Upper lobe of left lung (tissue), 6 donors: ENCODE measurements at places on chromosomes 4 and X.
A peak's percentile ranks its signal among the peaks of the same experiment; 100 is the strongest.

- peak; percentile 90 for DNase-seq
Observed at GRCh38 chr4:10115797-10116568, 616 bp downstream of the WDR1 start.

DNA sequence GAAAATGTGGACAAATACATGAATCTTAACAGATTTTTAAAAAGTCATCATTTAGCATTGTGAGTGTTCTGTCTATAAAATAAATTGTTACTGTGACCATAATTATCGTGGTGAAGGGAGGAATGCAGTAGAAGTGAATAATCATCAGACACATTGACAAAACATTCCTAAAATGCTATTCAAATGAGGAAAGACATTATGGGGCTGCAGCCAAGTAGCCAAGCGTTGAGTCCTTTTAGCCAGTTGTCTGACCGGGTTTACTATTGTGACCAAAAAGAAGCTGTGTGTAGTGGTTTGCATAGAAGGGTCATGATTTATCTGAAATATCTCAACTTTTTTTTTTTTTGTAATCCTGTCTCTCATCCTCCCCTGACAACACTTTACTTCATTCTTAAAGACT, 19.5 kb downstream of the WWC2 start:
- DNase-seq: no peak

GRCh38 chr4:122700178-122700725, 32.3 kb upstream of the BBS12 start:
- DNase-seq: peak; percentile 32

DNA sequence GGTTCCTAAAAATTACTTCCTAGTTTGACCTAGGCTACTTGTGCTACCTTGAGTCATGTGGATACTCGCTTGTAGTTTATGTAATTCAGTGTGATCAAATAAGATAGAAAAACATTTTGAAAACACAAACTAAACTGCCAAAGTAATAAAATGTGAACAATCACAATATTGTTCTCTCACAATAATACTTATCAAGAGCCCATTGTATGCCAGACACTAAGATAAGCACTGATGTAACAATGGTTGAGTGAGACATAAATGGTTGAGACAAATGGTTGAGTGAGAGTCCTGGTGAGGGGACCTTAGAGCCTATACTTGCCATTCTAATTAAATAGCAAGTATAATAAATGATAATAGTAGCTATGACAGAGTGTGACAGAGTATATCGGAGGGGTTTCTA, 41.7 kb downstream of the RFC1 start:
- no peak for DNase-seq

DNA sequence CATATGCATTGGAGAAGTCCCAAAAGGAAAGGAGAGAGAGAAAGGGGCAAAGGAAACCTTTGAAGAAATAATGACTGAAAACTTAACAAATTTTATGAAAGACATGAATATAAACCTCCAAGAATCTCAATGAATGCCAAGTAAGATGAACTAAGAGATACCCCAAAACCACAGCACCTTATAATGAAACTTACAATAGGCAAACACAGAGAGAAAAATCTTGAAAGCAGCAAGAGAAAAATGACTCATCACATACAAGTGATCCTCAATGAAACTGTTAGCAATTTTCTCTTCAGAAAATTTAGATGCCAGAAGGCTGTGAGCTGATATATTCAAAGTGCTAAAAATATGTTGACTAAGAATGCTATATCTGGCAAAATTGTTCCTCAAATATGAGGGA, 10.1 kb downstream of the SMIM10L2A start:
- DNase-seq: no peak

GRCh38 chrX:19775830-19776485, 111.4 kb downstream of the SH3KBP1 start:
- no peak for DNase-seq

DNA sequence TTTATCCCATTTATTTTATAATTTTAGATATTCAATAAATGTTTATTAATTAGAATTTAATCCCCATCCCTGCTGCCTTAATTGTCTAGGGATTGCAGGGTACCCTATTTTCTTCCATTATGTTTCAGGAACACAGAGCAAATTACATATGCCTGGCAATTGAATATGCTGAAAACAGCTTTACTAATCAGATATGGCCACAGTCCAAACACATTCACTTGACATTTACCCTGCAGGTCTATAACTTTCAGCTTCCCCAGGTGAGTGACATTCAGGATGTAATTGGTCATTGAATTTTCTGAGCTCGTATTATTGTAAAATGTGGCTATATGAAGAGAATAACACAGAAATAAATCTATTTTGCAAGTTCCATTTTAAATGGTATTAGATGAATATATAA, 218.7 kb upstream of the NDST4 start:
- no peak for DNase-seq

DNA sequence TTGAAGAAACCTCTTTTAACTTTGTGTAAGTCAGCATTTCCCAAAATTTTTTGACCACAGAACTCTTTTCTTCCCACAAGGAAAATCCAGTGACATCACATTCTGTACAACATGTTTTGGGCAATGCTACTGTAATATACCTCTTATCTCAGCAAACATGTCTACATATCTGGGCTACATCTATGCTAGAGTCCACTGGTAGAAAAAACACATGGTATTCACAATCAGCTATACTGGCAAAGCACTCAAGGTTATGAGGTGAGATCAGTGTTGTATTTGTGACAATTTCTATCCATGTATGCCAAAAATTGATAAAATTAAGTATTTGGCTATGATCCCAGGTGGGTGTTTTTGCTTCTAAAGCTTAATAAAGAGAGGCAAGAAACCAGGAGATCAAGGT, 98.0 kb downstream of the ATP11C start:
- no peak for DNase-seq

DNA sequence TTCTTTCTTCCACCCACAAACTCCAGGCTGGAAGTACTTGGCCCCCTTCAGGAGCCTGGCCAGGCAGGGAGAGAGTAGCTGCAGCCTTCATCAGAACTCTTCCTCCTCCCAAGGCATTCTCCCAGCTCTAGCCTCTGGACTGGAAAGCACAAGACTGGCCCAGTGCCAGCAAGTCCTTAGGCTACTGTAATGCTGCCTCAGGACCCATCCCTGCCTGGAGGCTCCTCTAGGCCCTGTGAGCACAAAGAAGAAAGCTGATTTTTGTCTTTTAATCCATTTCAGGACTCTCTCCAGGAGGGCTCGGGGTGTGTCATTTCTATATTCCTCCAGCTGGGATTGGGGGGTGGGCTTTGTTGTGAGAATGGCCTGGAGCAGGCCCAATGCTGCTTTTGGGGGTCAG, 10.8 kb downstream of the AWAT2 start:
- DNase-seq: no peak

DNA sequence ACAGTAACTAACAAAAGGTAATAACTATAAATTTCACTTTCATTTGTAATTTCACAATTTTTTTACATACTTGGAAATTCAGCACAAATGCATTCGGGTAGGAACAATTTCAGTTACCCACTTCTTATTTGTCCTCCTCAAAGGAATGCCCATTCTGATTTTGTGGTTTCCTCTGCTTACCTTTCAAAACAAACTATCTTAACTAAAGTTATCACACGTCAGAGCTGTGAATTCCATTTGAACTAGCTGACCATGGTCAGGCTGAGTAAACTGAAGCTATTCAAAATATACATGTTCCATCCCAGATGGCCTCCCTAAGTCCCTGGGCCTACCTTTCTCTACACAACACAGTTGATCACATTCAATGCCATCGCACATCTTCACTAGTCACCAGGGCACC, 4.5 kb downstream of the CTPS2 start:
- no peak for DNase-seq

GRCh38 chr4:168487282-168488035, 7.2 kb upstream of the DDX60L start:
- no peak for DNase-seq

DNA sequence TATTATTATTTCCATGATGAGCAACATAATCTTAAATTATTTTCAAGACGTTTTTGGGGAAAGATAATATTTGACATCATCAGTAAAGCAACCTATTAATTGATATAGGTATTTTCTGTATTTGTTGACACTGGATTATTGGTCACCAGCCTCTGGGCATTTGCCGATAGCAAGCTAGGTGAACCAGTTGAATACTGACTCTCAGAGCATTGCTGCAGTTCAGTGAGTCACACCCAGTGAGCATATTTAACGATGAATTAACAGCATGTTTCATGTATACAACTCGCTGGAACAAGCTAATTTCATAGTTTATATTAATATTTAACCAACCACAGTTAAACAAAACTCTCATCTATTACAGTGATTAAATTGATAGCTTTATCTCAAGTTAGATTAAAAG, 1006.0 kb upstream of the DIAPH2 start:
- no peak for DNase-seq

DNA sequence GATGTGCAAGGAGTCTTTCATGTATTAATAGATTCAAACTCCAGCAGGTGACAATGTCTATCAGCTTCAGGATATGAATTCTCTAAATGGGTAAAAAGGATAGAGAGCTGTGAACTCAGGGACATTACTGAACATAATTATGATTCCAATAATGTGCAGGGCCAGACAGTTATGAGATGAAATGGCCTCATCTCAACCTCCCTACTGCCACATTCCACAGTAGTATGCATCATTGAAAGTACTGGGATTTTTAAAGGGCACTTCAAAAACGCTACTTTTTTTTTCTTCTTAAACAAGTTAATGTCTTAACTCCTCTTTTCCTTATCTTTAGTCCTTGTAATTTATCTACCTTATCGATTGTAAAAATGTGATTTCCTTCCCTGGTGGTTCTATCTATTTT, 202.0 kb downstream of the APBB2 start:
- DNase-seq: no peak

GRCh38 chr4:180682776-180683175, 1560.4 kb upstream of the TENM3 start:
- DNase-seq: no peak

DNA sequence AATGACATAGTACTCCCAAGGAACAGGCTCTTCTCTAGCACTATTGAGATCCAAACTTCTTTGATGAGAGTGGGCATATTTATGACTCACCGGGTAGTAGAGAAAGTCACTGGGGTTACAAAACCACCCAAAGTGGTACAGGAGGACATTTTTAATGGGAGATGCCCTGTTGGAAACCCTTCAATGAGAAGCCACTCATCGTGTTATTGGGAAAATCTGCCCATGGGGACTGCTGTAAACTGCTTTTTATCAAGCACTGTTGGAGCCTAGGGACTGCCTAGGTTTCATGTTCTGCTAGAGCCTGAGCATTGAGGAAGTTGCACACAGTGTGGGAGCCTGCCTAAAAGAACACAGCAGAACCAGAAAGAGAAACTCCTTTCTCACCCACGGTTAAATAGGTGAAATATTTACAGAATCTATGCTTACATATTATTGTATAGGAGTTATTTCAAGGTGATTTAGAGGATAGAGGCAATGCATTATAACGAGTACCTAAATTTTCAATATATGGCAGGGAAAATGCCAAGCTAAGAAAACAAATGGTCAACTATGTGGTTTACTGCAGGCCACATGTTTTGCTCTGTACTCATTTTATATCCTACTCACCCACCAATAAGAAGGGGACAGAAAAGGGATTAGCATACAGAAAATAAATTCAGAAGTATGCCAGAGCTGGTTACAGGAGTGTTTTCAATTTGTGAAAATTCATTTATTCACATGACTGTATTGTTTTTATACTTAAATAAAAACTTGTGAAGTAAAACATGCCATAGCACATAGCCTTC, 559.1 kb downstream of the FSTL5 start:
- DNase-seq: no peak

DNA sequence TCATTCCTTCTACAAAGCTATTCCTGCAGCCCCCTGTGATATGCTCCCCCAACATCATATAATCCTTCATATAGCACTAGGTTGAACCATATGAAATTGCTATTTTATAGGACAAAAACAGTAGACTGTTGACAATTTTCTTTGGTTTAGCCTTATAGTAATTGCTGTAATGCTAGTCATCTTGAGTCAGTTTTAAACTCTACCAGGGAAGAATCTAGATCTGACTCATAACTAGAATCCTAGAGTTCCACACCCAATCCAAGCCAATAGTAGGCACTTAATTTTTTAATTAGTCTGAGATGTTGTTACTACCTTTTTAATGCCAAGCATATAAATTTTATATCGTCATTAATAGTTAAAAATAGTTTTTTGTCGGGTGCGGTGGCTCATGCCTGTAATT, 136.8 kb downstream of the CHRNA9 start:
- DNase-seq: no peak

DNA sequence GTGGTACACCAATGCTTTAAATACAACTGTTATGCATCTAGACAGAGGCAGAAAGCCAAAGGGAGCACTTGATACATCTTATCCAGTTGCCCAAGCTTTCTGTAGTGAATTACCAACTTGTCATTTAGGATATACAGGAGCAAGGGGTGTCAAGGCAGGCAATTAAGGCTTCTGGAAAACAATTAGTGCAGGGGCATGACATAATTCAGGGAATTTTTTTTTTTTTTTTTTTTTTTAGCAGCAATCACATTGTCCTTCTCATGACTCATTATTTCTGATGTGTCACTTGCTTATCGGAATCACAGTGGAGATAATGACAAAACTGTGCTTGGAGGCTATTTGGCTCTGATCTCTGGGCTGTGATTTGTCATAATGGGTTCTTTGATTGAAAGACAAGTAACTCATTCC, 259.5 kb downstream of the ARHGAP24 start:
- no peak for DNase-seq

GRCh38 chrX:140091125-140091886, 126.0 kb upstream of the CXorf66 start:
- DNase-seq: peak; percentile 88

GRCh38 chr4:177638871-177639270, 196.6 kb upstream of the AGA start:
- no peak for DNase-seq

DNA sequence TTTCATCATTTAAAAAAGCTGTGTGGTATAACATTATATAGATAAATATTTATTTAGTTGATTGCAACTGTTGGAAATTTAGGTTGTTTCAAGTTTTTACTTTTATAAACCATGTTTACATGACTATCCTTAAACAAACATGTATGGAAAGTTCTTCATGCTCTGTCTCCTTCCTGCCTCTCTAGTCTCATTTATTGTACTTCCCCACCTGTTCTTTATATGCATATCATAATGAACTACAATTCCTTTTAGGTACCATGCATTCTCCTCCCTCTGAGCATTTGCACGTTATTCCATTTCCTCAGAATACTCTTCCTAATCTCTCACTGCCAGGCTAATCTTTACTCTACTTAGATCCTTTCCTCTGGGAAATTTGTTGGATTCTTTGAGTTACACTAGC, 16.9 kb upstream of the ADH6 start:
- DNase-seq: no peak

DNA sequence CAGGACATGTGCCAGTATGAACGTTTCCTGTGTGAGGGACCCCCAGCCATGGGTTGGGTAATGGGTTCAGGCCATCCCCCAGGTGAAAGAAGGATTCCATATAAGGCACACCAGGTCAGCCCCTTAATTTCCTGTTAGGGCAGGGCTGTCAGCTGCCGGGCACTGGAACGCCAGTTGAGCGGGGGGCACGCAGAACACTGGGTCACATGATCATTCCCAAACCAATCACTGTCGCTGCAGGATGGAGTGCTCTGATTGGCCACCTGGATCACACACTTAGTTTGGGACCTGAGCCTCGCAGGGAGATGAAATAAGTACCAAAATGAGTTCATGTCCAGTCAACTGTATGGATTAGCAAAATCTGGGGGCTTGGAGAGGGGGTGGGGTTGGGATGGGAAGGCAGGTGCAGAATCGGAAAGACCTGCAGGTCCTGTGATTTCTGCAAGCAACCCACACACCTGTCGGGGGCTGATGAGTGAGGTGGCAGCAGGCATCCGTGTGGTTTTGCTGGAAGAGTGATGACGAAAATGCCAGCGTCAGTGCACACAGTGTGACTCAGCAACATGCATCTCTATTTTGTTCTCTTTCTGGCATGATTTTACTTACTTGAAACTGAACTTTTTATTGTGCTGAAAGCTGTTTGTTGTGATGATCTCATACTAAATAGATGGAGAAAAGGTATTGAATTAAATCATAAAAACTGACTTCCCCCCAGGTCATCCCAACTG, 32.2 kb downstream of the RNF212 start:
- no peak for DNase-seq
